ENCODE measurements at places on chromosomes 11 and 22. TPM values are rescaled to one million over a fixed set of nuclear protein-coding genes. Genes with fewer than 3 reads are reported as not detected.

DNA sequence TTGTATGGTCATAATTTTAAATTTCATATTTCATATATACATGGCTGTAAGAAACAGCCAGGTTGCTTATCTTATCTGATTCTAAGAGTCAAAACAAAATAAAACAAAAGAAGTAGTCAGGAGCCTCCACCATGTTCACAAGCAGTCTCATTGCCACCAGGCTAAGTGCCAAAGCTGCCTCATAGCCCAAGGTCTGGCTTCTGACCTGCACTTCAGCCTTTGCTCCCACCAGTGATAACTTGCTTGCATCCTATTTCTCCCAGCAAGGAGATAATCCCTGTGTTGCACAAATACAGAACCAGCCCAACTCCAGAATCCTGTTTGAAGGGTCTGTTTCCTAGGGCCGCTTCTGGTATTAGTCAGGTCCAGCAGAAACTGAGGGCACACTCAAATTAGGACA lies 53.9 kb upstream of the TSKU start:
- DNase-seq = peak; percentile 67

- peak; percentile 70 for DNase-seq
Observed at GRCh38 chr11:32176223-32176934, 85.5 kb downstream of the RCN1 start.

GRCh38 chr11:117691218-117691514 lies 105.8 kb downstream of the DSCAML1 start:
- no peak for DNase-seq

GRCh38 chr11:75996523-75997442 lies 181.8 kb downstream of the UVRAG start:
- no peak for DNase-seq

SHANK2 gene
- polyA plus RNA-seq = 0.77 TPM

MB gene
- 0.35 TPM for polyA plus RNA-seq

SCGB1C1 gene
- polyA plus RNA-seq = not detected
